CD4-positive, alpha-beta T cell treated with Interleukin-21 for 1 hour (primary cell): ENCODE measurements at places on chromosomes 11 and 22.
A peak's percentile ranks its signal among the peaks of the same experiment; 100 is the strongest.

GRCh38 chr11:3156282-3156660 lies 8.8 kb downstream of the OSBPL5 start:
- no peak for DNase-seq

DNA sequence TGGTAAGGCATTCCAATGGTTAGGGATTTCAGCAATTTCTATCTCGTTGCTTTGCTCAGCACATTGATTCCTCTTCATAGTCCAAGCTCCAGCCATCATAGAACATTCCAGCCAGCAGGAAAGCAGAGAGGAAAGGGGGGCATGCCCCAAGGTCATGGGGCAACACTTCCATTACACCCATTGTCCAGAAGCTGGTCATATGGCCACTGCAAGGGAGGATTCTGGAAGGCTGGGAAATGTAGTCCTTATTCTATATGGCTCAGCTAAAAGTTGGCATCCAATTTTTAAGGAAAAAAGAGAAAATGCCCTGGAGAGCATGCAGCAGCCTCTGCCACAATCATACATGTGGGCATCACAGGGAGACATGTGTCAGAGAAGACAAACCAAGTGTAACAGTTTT lies 47.1 kb upstream of the RCN1 start:
- DNase-seq: no peak

DNA sequence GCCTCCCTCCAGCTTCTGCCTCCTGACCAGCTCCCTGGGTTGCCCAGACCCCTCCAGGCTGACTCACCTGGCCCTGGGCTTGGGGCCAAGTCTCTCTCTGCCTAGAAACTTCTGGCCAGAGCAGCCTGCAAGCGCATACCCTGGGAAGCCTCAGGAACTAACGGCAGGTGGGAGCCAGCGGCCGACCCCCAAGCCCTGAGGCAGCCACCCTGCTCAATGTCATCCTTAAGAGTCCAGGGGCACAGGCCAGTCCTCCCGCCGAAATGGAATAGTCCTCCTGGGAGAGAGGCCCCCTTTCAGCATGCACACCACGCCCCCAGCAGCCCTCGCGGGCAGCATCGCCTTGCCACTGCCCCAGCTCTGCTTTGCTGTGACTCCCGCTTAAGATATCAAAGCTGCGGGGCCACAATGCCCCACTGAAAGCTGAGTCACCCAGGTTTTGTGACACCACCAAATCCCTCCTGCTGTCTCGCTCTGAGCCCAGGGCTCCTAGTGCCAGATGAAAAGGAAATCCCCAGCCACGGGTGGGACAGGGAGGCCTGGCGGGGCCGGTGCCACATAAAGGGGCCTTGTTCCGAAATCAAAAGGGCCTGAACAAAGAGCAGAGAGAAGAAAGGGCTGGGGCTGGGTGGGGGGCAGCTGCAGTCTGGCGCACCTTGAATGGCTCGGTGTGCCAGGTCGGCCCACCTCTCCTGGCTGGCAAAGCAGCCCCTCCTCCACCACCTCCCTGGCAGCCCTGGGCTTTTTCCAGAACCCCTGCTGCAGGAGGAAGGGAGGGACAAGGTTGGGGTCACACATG lies 21.4 kb upstream of the FGF3 start:
- no peak for DNase-seq

GRCh38 chr11:129785383-129786111 lies 30.1 kb upstream of the TMEM45B start:
- DNase-seq: no peak

DNA sequence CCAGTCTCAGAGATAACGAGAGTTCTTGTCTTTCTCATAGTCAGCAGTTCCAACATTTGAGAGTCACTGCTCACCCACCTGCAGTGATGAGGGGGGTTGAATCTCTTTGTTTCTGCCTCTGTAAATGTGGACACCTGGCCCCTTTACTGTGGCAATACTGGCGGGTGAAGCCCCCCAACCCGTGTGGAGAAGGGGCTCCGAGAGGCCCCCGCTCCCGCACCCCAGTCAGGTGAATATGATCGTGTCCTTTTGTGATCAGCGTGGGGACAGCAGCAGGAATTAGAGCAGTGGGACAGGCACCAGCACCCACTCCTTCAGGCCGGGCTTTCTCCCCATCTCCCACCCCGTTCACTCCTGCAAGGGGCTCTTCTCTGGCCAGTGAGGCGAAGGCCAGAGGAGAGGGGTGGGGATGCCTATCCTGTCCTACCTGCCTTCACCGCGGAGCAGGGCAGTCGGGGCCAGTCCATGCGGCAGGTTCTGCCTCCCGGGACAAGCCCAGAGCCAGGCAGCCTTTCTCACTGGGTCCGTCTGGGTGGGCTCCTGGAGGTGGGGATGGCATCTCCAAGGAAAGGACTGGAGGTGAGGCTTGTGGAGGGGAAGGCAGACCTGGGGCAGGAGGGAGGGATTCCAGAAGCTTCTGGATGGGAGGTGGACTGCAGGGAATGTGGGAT lies 12.7 kb upstream of the CELSR1 start:
- DNase-seq: no peak

DNA sequence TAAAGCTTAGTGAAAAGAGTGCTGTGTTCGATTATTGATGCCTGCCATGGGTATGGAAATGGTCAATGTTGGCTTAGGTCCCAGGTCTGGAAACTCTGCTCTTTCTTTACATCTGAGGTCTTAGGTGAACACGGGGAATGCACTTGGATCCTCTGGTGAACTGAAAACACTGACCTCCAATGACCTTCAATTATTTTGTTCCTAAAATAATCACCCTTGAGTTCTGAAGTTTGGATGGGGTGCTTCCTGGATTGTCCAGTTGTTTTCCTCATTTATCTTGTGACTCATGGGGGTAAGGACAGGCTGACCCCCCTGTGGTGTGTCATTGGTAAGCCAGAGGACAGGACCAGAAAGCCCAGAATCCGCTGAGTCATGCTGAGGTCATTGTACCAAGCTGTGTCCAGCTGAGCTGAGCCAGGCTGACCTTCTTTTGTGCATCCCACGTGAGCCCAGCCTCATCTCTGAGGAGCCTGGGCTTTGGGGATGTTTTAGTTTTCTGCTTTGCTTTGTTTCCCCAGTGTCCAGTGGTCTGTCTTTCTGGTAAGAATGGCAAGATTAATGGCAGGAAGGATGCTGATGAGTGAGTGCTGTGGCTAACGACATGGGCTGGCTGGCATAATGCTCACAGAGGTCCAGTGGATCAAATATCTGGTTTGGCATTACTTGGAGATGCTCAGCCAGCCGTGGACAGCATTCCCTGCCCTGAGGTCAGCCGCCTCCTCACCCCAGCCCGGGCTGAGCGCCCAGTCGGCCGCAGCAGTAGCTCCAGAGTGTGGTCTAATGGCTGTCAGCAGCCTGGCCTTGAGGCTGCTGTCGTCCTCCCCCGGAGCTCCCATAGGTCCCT lies 35.6 kb downstream of the AMPD3 start:
- DNase-seq: no peak

DNA sequence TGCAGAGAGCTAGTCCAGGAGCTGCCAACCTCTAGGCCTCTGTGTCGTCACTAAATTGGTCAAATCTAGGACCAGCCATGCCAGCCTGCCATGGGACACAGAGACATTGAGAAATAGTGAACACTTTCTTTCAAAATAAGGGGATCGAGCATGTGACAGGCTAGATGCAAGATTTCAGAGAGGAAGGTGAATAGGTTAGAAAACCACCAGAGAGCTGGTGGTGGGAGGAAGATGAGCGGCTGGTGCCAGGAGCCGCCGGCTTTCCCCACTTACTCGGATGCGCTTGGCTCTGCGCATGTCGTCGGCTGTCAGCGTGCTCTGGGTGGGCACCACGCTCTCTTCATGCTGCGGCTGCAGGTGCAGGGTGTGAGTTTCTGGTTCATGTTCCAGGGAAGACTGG lies 35.4 kb upstream of the NFRKB start:
- DNase-seq: no peak

- DNase-seq: no peak
Measured at GRCh38 chr11:36249246-36249645, 40.0 kb downstream of the COMMD9 start.

- peak; percentile 55 for DNase-seq
Measured at GRCh38 chr11:44286268-44286880, 23.6 kb downstream of the ALX4 start.

- DNase-seq: no peak
Measured at GRCh38 chr11:1280116-1281035, 29.1 kb downstream of the TOLLIP start.

DNA sequence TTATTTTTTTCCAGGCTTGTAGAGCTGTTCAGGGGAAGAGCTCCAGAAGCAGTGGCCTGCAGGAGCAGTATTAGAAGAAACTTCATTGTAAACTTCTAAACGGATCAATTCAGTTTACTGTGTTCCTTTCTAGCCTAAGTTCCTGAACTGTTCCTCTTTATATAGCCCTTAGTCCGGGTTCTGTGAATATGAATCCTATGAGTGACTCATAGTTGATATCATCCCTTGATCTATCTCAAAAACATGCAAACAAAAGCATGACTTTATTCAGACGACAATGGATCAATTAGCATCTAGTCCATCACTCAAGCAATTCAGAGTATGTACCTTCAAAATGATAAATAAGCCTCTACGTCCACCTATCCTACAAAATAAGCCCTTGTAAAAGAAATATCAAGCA lies at the start of gene MMP12:
MMP12 (minus strand) TSS at position 131 of the 400 bp plus-strand sequence; CDS start at position 86, 45 bp downstream.
- no peak for DNase-seq

DNA sequence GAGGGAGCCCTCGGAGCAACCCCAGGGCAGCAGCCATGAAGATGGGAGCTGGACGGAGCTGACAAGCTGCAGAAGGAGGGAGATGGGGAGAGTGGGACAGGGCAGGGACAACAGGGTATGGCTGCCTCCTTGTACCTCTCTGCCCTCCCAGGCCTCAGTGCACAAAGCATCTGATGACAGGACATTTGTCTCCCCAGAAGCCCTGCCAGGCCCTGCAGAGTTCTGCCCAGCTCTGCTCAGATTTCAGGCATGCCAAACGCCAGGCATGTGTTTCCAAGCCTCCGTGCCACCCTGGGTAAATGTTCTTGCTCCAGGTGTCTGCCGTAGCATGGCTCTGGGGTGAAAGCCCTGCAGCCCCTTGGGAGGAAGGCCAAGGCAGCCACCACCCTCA lies 1.1 kb upstream of the IFITM10 start:
- no peak for DNase-seq

DNA sequence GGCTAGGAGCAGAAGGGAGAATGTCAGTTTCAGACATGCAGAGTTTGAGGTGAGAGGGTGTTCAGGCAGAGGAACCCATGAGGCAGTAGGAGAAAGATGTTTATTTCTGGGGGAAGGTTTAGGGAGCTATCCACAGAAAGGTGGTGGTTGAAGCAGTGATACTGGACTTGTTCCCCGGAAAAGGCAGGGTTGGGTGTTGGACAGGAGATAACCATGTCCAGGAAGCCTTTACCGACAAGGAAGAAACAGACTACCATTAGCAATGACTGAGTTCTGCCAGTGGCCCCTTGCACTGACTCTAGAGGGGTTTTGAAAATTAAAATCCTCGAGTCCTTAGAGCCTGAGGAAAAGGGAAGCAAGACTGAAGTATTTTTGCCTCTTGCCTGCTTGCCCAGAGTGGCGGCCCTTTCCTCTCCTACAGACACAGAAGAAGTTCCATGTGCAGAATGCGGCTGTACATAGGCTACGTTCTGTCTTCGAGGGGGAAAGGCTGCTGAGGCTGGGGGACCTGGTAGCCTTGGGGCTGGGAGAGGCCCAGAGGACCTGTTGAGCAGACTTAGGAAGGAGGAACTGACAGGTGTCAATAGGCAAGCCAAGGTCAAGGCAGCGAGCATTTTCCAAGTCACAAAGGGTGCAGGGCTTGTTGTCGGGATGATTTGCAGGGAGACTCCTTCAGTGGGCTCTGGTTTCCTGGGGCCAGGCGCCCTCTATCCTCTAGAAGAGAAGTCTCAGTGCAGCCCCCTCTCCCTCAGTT lies 146.7 kb downstream of the LDLRAD3 start:
- DNase-seq: no peak

DNA sequence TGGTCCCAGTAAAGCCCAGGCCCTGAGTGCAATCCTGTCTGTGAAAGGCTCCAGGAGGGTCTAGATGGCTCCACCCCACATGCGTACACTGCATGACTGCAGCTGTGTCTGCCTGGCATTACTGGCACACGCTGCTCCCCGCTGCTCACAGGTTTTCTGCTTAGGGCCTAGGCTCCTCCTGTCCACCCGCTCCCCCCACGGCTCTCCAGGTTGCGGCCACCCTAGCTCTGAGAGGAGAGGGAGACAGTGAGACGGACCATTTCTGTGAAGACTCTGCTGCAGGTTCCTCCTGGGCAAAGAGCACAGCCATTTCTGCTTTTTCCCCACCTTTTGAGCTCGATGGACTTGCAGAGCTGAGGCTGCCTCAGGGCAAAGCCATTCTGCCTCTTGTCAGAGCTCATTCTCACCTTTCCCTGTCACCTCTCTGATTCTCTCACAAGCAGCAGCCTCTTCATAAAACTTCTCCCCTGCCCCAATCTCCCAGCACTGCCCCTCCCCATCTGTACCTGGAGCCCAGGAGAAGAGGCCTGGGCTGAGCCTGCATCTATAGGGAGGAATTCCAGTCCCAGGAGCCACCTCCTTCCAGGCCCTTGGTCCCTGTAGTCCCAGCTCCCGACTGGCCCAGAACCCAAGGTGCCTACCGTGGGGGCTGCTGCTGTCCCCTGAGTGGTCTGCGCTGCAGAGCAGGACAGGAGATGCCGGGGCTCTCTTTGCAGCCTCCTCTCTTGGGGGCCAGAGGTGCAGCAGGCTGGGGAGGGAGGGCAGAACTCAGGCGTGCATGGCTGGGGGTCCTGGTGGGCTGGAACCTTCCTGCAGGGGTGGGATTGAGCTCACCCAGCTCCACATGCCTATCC lies 433.7 kb upstream of the B3GAT1 start:
- DNase-seq: no peak

DNA sequence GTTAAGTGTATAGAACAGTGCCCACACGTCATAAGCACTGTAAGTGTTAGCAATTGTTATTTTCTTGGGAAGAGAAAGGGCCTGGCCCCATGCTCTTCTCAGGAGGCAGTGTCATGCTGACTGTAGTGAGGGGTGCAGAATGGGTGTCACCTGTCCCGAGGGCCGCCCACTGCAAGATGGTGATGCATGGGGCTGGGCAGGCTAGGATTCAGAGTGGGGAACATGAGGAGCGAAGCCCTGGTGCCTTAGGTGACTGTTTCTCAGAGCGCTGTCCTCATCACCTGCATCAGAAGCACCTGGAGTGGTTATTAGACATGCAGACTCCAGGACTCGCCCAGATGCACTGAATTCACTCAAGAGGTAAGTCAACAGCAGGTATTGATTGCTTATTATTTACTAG lies 101.0 kb upstream of the PARVA start:
- DNase-seq: no peak
